Mesenteric fat pad (tissue), 1 donor: ENCODE measurements at places on chromosomes 16 and 17. TPM values are rescaled to one million over a fixed set of nuclear protein-coding genes. Genes with fewer than 3 reads are reported as not detected.

The PPL gene
- total RNA-seq, result 10.9 TPM

DNA sequence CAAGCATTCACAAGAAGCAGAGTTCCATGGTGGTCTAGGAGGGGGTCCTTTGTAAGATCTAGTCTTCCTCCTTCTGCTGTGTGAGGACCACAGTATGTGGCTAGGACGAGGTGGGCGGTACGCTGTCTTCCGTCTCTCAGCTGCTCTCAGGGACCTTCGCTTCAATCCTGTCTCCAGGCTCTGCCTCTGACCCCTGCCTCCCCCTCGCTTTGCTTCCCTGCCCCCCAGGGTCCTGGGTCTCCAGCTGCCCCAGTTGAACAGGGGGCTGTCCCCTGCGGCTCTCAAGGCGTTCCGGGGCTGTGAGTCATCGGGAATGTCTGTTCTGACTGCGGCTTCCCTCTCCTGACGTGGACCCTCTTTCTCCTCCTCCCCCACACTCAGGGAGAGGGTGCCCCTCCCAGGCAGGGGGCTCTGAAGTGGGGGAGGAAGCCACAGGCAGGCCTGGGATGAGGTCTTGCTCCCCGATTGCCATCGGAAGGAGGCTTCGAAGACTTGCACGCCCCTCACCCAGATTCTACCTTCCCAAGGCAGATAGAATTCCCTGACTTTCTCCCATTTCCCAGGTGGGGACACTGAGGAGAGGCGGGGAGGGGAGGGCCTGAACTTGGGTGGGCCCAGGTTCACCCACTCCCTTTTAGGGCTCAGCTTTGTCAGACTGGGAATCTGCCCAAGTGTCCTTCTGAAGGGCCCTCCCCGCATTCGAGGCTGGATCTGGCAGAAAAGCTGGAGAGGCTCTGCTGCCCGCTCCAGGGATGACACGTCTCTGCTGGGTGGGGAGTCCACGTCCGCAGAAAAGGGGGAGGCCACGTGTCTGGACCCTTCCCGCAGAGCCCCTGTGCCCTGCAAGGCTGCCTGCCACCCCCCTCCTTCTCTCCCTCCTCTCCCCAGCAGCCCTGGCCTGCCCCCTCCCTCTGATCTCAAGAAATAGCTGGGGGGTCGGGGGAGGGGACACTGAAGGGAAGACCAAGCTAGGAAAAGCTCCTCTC is 9.1 kb upstream of the COL1A1 start:
- DNase-seq, result peak; percentile 90

GRCh38 chr17:29114141-29114540 is 66.1 kb downstream of the MYO18A start:
- DNase-seq, result no peak

DNA sequence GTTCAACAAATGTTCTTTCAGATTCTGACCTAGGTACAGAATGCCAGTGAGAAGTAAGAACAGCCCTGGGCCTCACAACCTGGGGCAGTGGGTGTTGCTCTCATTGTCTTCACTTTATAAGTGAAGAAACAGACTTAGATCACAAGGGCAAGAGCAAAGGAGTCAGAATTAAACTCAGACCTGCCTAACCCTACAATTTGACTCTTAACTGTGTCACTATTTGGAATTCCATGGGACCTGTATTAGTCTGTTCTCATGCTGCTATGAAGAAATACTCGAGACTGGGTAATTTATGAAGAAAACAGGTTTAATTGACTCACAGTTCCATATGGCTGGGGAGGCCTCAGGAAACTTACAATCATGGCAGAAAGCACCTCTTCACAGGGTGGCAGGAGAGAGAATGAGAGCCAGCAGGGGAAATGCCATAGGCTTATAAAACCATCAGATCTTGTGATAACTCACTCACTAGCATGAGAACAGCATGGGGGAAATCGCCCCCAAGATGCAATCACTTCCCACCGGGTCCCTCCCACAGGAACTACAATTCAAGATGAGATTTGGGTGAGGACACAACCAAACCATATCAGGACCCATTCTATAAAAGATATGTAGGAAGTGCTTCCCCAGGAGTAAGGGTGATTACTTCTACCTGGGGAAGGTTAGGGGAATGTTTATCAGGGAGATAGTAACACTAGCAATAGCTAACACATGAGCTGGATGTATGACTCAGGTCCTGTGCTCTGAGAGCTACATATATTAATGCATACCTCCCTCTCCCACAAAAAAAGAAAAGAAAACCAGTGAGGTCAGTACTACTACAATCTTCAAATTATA is 270.1 kb downstream of the SOX9 start:
- no peak for DNase-seq

The CASKIN2 gene
- total RNA-seq, result 72.8 TPM
